ENCODE measurements at places on chromosomes 13 and 19.
A peak's percentile ranks its signal among the peaks of the same experiment; 100 is the strongest.

- H3K27me3 ChIP-seq = no peaks in the 10 kb centered on the region
- H3K36me3 ChIP-seq = no peaks in the 10 kb centered on the region
- H3K4me1 ChIP-seq = no peaks in the 10 kb centered on the region
- no peak overlapping the region for H3K4me3 ChIP-seq
These were observed 53.7 kb downstream of the LACC1 start for GRCh38 chr13:43933378-43933777.

GRCh38 chr13:54029720-54030119 lies 1001.1 kb downstream of the OLFM4 start:
- H3K4me1 ChIP-seq = no peaks in the 10 kb centered on the region
- H3K27ac ChIP-seq = no peak overlapping the region
- H3K4me3 ChIP-seq = no peak overlapping the region
- H3K36me3 ChIP-seq = no peaks in the 10 kb centered on the region
- H3K27me3 ChIP-seq = no peaks in the 10 kb centered on the region
- no peak for DNase-seq

- no peak for DNase-seq
- no peaks in the 10 kb centered on the region for H3K4me1 ChIP-seq
- no peak overlapping the region for H3K27ac ChIP-seq
- no peaks in the 10 kb centered on the region for H3K27me3 ChIP-seq
- no peak overlapping the region for H3K4me3 ChIP-seq
- no peaks in the 10 kb centered on the region for H3K36me3 ChIP-seq
These were observed 113.5 kb downstream of the FOXO1 start for GRCh38 chr13:40552895-40553294.

- H3K4me3 ChIP-seq = no peak overlapping the region
- no peaks in the 10 kb centered on the region for H3K27me3 ChIP-seq
- H3K27ac ChIP-seq = no peak overlapping the region
- H3K4me1 ChIP-seq = no peaks in the 10 kb centered on the region
- DNase-seq = no peak
These were observed 44.5 kb upstream of the PARP4 start for GRCh38 chr13:24557081-24557480.

GRCh38 chr19:41264581-41265394 lies 616 bp downstream of the HNRNPUL1 start:
- H3K27me3 ChIP-seq = peaks cover 4% of the 10 kb centered on the region
- peaks cover 34% of the 10 kb centered on the region for H3K36me3 ChIP-seq
- DNase-seq = peak; percentile 74
- peak overlapping the region; percentile 99 for H3K27ac ChIP-seq

- no peak overlapping the region for H3K4me3 ChIP-seq
- H3K36me3 ChIP-seq = no peaks in the 10 kb centered on the region
- H3K27me3 ChIP-seq = no peaks in the 10 kb centered on the region
- no peak for DNase-seq
These were observed 91.0 kb downstream of the COL4A1 start for GRCh38 chr13:110216006-110216397.

DNA sequence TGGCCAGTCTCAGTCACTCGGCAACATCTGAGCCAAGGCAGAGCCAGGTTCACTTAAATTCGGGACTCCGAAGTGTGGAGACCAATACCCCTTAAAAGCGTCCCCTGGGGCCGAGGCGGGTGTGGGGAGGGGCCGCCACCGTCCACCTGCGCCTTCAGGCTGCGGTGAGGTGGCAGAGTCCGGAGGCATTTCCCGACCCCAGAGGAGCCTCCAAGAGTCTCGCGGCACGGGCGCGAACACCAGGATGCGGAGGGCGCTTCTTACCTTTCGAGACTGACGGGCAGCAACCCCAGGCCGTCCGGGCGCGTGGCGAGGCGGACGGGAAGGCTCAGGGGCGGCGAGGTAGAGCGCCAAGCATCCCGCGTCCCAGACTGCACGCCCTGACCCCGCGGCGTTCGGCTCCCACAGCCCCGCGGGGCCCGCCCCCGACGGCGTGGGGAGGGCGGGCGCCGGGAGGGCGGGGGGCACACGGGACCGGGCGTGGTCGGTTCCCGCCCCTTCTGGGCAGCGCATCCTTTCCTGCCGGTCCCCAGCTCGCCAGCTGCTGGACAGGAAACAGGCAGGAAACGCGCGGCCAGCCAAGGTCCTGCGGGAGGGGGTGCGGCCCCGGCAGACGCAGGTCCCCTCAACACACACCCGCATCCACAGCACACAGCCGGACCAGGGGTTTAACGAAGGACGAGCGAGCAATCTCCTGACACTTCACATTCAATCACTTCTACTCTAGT lies at the start of gene THSD1:
TSS of gene THSD1 (minus strand) at position 406 of the 728 bp plus-strand sequence. CDS start 3,572 bp downstream, outside the sequence.
- no peak for DNase-seq
- H3K27me3 ChIP-seq = no peaks in the 10 kb centered on the region
- H3K36me3 ChIP-seq = 0 out of 3 replicates have a peak, but pooled peaks cover 2% of the 10 kb centered on the region
- no peak within 1 kb of the TSS for H3K27ac ChIP-seq

DNA sequence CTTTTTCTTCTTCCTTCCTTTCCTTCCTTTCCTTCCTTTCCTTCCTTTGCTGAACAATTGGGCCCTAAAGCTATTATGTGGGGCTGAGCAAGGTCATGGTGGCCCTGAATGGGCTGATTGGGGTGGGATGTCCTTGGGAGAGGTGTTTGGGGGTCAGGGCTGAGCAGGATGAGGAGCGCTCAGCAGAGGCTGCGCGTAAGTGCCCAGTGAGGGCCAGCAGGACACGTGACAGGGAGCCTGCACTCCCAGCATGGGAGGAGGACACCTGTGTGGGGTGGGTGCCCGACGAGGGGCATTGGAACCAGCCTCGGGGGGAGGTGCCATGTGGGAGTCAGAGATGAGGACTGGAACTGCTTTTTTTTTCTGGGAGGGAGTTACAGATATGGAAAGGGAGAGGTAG lies 5.4 kb upstream of the LGALS7 start:
- H3K4me1 ChIP-seq = peaks cover 12% of the 10 kb centered on the region
- H3K27ac ChIP-seq = no peak overlapping the region
- H3K36me3 ChIP-seq = no peaks in the 10 kb centered on the region
- DNase-seq = no peak
- no peak overlapping the region for H3K4me3 ChIP-seq

DNA sequence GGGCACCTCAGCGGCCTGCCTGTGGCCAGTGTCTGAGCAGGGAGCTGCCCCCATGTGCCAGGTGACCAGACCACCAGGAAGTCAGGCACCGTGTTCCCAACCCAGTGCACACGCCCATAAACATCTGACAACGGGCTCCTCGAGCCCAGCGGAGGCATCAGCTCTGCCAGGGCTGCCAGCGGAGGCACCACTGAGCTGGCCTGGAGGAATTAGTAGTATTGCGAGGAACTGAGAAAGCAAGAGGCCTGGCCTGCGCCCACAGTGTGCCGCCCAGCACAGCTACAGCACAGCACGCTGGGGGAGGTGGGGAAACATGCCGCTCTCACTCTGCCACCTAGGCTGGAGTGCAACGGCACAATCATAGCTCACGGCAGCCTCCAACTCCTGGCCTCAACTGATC lies 44.6 kb downstream of the ANKRD27 start:
- H3K36me3 ChIP-seq = peaks cover 79% of the 10 kb centered on the region
- H3K27me3 ChIP-seq = no peaks in the 10 kb centered on the region
- no peak for DNase-seq
- no peak overlapping the region for H3K27ac ChIP-seq
- peaks cover 41% of the 10 kb centered on the region for H3K4me1 ChIP-seq

- peaks cover 4% of the 10 kb centered on the region for H3K4me1 ChIP-seq
- DNase-seq = no peak
- H3K4me3 ChIP-seq = no peak overlapping the region
- peaks cover 4% of the 10 kb centered on the region for H3K27me3 ChIP-seq
- H3K36me3 ChIP-seq = no peaks in the 10 kb centered on the region
These were observed 508 bp downstream of the SLC15A1 start for GRCh38 chr13:98751861-98752466.

DNA sequence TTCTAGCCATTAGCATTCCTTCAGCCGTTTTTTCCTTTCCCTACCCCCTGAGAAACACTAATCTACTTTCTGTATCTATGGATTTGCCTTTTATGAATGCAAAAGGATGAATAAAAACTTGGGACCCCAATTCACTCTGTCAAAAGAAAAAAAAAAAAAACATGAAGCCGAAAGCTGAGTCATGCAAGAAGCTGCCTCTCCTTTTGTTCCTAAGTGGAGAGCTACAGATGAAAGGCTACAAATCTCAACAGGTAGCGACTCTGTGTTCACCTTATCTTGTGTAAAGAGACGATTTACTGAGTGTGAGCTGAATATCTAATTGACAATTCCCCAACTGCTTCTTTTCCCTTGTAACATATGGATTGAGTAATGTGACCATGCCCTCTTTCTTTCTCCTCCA lies 1072.8 kb downstream of the UQCRFS1 start:
- no peaks in the 10 kb centered on the region for H3K4me1 ChIP-seq
- no peak overlapping the region for H3K27ac ChIP-seq

GRCh38 chr19:45632468-45633196 lies 6.6 kb downstream of the EML2 start:
- peak; percentile 98 for DNase-seq
- no peaks in the 10 kb centered on the region for H3K27me3 ChIP-seq
- H3K36me3 ChIP-seq = peaks cover 32% of the 10 kb centered on the region
- 0 out of 3 replicates have a peak overlapping the region, but pooled peaks have one; percentile 36 for H3K27ac ChIP-seq

- peaks cover 27% of the 10 kb centered on the region for H3K36me3 ChIP-seq
- DNase-seq = no peak
- H3K27ac ChIP-seq = peak overlapping the region; percentile 60
- H3K4me1 ChIP-seq = 0 out of 3 replicates have a peak, but pooled peaks cover 3% of the 10 kb centered on the region
These were observed 583 bp upstream of the ZNF480 start for GRCh38 chr19:52296400-52296772.

- H3K36me3 ChIP-seq = no peaks in the 10 kb centered on the region
- DNase-seq = peak; percentile 76
- peaks cover 5% of the 10 kb centered on the region for H3K4me1 ChIP-seq
- H3K27me3 ChIP-seq = peaks cover 17% of the 10 kb centered on the region
These were observed at the start of gene LRRC4B for GRCh38 chr19:50567882-50568727. LRRC4B (minus strand) TSS chr19:50568435; CDS start chr19:50548838, 19,597 bp downstream.

GRCh38 chr13:98155475-98156109 lies 12.7 kb downstream of the FARP1 start:
- no peak for DNase-seq
- no peak overlapping the region for H3K27ac ChIP-seq
- no peaks in the 10 kb centered on the region for H3K27me3 ChIP-seq
- H3K4me1 ChIP-seq = no peaks in the 10 kb centered on the region

DNA sequence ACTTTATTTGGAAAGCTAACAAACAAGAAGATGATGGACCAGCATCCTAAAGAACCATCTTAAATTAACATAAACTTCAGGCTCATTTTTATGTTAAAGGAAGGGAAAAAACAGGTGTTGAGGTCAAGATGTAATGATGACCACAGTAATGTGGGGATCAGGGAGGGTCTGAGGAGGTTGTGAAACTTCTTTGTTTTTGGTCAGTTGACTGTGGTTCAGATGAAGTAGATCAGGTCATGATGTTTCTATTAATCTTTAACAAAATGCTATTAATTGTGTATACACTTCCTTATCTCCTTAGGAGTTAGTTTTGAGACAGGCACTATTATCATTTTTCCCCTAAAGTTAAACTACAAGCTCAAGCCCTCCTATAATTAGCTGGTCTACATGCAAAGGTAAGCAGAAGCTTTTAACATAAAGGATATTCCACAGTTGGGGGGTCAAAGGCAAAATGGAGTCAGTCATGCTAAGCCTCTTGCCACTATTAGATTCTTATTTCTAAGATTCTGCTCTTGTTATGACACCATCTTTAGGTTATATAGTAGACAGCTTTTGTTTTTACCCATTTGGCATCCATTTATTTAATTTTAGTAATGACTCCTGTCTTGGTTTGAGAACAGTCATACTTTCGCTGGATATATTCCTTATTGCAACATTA lies 800.1 kb upstream of the PCDH9 start:
- H3K4me3 ChIP-seq = no peak overlapping the region
- no peak overlapping the region for H3K27ac ChIP-seq
- H3K4me1 ChIP-seq = no peaks in the 10 kb centered on the region

GRCh38 chr13:50798923-50799322 lies 44.6 kb downstream of the DLEU7 start:
- no peak overlapping the region for H3K4me3 ChIP-seq
- H3K27me3 ChIP-seq = no peaks in the 10 kb centered on the region
- H3K4me1 ChIP-seq = no peaks in the 10 kb centered on the region
- DNase-seq = no peak

- H3K36me3 ChIP-seq = no peaks in the 10 kb centered on the region
- H3K4me3 ChIP-seq = no peak overlapping the region
- H3K4me1 ChIP-seq = no peaks in the 10 kb centered on the region
- no peak overlapping the region for H3K27ac ChIP-seq
These were observed 195.2 kb downstream of the TSHZ3 start for GRCh38 chr19:31154021-31154420.

- H3K27me3 ChIP-seq = no peaks in the 10 kb centered on the region
- no peak for DNase-seq
These were observed 280.2 kb upstream of the EDNRB start for GRCh38 chr13:78198821-78199220.

DNA sequence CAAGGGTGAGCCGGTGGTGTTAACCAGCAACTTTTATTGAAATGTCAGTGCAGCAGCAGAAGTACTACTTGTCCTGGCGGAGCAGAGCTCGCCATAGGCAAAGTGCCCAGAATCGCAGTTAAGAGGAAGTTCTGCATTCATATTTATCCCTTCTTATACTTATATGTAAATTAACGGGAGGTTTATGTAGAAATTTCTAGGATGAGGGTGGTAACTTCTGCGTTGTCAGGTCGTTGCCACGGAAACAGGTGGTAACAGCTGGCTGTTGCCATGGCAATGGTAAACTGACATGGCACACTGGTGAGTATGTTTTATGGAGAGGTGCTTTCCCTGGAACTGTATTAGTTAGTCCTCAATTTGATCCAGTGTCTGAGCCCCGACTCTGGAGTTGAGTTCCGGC lies 2494.9 kb upstream of the PCDH20 start:
- no peaks in the 10 kb centered on the region for H3K4me1 ChIP-seq
- no peak for DNase-seq
- no peak overlapping the region for H3K4me3 ChIP-seq
- H3K27ac ChIP-seq = no peak overlapping the region
- no peaks in the 10 kb centered on the region for H3K36me3 ChIP-seq

DNA sequence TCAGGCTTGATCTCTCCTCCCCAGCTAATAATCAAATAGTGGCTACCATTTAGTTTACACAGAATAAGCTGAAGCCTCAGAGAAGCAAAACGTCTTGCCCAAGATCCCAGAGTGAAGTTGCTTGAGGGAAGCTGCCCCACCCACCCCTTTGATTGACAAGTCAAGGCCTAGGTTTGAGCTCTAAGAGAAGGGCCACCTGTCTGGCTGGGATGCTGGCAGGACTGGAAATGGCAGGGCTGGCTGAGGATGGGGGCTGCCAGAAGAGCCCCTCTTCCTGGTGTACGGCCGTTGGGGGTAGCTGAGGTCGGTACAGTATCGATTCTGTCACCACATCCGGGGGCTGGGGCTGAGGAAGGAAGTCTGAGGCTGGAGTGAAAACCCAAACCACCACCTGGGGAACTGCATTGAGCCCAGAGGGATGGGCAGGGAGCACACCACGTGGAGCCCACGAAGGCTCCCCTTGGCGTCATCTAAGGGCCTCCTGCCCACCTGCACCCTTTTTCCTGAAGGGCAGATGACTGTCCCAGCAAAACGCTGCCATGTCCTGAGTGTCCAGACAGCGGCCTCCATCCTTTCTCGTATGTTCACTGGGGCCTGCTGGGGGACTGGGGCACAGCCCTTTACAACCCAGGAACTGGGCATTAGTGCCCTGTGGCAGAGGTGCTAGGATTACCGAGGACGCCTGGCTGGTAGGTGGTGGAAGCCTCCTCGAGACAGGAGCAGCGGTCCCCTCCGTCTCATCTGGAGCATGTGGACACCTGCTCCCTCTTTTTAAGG lies 1.4 kb upstream of the PRKD2 start:
- DNase-seq = no peak
- peaks cover 51% of the 10 kb centered on the region for H3K36me3 ChIP-seq
- H3K27ac ChIP-seq = peak overlapping the region; percentile 31
- H3K4me3 ChIP-seq = no peak overlapping the region

- H3K27me3 ChIP-seq = peaks cover 36% of the 10 kb centered on the region
- DNase-seq = no peak
These were observed 53.9 kb downstream of the OR10H4 start for GRCh38 chr19:16002406-16003384.

- no peaks in the 10 kb centered on the region for H3K27me3 ChIP-seq
- DNase-seq = no peak
- H3K4me1 ChIP-seq = peaks cover 4% of the 10 kb centered on the region
- no peak overlapping the region for H3K4me3 ChIP-seq
These were observed 46.4 kb downstream of the RUBCNL start for GRCh38 chr13:46340631-46341111.
